Mesenteric fat pad (tissue), 1 donor: ENCODE measurements at places on chromosomes 1 and 21. TPM values are rescaled to one million over a fixed set of nuclear protein-coding genes. Genes with fewer than 3 reads are reported as not detected.

Gene TCHHL1
- 0.42 TPM for total RNA-seq

Gene C1orf94
- not detected for total RNA-seq

Gene SERBP1
- 151 TPM for total RNA-seq

Gene MYOM3
- total RNA-seq: 0.42 TPM

- DNase-seq: no peak
Observed at GRCh38 chr1:244280201-244280600, 171.5 kb downstream of the ADSS2 start.

DNA sequence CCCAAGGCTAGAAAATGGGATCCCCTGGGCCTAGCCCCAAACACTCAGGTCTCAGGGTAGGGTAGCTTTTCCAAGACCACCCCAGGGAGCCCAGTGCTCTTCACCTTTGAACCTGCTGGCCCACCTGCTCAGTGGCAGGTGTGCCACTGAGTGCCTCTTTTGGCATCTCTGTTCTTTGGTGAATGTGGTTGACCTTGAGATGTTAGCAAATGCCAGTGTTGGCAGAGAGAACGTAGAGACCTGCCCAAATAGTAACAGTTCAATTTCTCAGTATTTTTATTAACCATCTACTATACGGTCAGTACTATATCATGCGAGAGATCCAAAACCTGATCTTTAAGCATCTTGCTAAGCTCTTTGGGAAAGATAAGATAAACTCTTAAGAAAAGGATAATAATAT is 128.2 kb downstream of the PEX14 start:
- DNase-seq: no peak

DNA sequence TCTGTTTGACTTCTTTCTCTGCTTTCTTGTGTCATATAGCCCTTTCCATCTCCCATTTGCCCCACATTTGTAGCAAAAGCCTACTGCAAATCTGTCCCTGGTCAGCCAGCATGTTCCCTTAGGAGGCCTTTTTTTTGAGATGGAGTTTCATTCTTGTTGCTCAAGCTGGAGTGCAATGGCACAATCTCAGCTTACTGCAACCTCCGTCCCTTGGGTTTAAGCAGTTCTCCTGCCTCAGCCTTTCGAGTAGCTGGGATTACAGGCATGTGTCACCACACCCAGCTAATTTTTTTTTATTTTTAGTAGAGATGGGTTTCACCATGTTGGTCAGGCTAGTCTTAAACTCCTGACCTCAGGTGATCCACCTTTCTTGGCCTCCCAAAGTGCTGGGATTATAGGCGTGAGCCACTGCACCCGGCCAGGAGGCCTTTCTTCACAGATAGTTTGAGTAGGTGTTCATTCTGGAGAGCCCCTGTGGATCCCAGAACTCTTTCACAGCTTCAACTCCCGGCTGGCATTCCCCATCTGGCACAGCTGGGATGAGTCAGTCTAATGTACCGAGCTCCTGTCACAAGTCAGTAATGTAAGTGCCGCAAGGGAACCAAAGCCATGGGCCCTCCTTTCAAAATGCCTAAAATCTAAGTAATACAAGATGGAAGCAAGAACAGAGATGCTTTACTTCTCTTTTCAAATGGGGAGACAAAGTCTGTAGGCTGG is 9.4 kb upstream of the NHLH1 start:
- DNase-seq: no peak

DNA sequence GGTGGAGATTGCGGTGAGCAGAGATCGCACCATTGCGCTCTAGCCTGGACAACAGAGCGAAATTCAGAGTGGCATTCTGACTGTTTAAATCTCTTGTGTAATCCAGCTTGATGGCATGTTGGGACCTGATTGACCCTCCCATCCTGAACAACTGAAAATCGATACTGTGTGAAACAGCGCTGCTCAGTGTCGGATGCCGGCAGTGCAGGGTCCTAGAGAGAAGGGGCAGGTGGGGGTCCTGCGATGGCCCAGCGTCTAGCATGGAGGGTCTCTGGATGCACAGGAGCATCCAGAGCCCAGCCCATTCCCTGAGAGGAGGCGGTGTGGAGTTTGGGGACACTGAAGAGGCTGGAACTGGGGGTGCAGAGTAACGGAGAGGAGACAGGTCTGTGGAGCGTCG is 15.8 kb downstream of the AGT start:
- no peak for DNase-seq

GRCh38 chr21:33070744-33070997 is 730 bp downstream of the OLIG1 start:
- no peak for DNase-seq
